ENCODE measurements at places on chromosomes 12 and 14. TPM values are rescaled to one million over a fixed set of nuclear protein-coding genes. Genes with fewer than 3 reads are reported as not detected.

DNA sequence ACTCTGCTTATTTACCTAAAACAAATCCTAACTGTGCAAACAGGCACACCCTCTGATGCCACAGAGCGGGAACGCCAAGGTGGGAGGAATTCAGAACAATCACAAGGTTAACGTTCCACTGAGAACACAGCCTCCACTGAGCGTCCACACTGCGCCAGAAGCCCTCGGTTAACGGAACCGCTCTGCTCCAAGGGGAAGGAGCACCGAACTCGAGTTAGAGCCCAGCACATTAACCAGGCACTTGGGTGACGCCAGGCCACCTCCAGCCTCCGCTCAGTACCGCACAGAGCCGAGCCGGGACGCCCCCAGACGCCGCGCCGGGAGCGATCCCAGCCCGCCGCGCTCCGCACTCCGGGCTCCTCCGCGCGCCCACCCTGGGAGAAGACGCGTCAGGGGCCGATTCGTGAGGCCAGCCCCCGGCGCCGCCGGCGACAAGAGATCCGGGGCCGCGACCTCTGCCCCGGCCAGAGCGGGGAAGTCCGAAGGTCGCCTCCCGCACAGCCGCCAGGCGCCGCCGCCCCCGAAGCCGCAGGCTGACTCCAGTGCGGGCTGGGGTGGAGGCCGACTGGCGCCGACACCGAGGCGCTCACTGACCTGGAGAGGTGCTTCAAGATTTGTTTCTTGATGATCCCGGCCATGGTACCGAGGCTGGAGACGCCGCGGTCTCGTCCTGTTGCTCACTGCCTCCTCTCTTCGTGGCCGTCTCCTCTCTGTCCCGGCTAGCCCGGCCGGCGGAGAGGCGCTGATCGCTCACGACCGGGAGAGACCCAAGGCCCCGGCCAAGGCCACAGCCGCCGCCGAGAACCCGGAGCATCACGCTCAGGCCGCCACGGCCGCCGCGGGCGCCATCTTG lies 450 bp downstream of the BLTP3B start:
- DNase-seq: peak; percentile 23

DNA sequence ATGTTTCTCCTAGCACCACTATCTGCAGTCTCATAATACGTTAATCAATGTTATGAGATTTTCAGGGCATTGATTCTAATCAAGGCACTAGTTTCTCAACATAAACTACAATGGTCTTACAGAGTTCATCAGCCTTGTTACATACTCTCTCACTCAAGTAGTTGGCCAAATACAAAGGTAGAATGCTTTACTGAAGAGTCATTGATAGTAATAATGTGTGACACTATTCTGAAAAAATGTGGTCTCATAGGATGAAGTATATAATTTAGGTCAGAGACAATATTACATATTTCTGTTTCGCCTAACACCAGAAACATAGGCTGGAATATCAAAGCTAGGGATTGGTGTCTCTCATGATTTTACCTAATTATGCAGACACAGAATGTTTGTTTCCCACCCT lies 35.2 kb upstream of the MDGA2 start:
- no peak for DNase-seq

Gene PLA2G1B
- total RNA-seq: not detected

Gene KRT3
- not detected for total RNA-seq

Gene EPYC
- total RNA-seq: not detected
